Stimulated activated CD8-positive, alpha-beta memory T cell treated with anti-CD3 and anti-CD28 coated beads, Interleukin-7, amount 100 ng/mL, for 24 hours (primary cell): ENCODE measurements at places on chromosomes 7 and 10.

DNA sequence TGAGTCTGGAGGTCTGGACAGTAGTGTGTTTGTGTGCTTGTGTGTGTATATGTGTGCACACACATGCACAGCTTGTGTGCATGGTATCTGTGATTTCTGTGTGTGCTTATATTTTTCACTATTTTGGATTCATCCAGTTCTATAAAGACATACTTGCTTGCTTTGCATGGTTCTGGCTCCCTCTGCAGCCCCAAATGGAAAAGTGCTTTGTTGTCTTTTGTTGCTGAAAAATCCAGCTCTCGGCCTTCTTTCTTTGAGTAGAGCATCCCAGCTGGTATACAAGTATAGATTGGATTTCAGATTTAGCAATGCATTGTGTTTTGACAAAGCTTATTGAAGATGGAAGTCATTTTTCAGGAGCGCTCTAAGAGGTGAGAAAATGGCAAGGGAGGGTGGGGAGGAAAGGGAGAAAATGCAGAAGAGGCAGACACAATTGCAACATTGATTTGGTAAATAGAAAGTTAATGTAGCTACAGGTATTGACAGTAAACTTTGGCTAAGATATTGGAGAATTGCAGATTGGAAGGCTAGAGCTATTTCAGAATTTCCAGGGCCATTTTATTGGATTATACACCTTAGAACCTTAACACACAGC lies 333.9 kb downstream of the AUTS2 start:
- no peak for DNase-seq

GRCh38 chr7:70775570-70776156 lies 356.3 kb upstream of the GALNT17 start:
- no peak for DNase-seq

DNA sequence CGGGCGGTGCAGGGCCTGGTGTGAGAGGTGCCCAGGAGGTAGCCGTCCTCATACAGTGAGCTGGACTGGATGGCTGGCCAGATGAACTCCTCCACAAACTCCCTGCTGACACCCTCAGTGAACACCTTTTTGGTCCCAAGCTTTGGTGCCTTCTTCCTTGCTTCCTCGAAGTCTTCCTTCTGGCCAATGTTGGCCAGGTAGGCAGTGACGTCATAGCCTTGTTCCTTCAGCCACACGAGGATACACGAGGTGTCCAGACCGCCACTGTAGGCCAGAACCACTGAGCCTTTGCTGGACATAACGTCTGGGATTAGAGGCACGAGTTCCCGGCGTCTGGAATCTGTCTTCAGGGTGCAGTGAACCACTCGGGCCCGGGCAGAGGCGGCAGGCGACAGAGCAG lies 206.8 kb upstream of the SP4 start:
- DNase-seq = no peak

DNA sequence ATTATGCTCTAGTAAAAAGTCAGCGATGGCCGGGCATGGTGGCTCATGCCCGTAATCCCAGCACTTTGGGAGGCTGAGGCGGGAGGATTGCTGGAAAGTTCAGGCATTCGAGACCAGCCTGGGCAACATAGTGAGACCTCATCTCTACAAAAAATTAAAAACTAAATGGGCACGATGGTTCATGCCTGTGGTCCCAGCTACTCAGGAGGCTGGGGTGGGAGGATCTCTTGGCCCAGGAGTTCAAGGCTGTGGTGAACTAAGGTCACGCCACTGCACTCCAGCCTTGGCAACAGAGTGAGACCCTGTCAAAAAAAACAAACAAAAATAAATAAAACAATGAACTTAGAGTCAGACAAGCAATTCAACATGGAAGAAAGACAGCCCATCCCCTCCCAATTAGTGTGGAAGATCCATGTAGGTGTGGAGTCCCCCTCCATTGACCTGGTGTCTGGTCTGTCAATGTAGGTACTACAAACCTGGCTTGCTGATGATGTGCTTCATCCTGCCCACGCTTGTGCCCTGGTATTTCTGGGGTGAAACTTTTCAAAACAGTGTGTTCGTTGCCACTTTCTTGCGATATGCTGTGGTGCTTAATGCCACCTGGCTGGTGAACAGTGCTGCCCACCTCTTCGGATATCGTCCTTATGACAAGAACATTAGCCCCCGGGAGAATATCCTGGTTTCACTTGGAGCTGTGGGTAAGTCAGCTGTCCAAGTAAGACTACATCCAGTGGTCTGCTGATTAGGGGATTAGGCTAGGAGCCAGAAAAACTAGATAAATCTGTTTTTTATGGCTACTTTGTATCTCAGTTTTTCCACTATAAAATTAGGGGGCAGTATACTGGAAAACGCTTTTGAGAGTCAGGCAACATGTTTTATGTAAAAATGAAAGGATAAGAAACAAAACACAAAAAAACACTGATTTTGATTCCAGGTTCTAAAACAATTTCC lies 9.3 kb downstream of the SCD start:
- no peak for DNase-seq

- DNase-seq = no peak
Observed at GRCh38 chr10:116811691-116812090, 37.6 kb upstream of the ENO4 start.

GRCh38 chr7:106871793-106872571 lies 6.9 kb downstream of the PIK3CG start:
- DNase-seq = no peak
